ENCODE measurements at places on chromosomes 3 and 15.

GRCh38 chr3:25589783-25590258 lies 74.9 kb downstream of the TOP2B start:
- no peak for DNase-seq

GRCh38 chr15:31248263-31248662 lies 78.4 kb upstream of the KLF13 start:
- no peak for DNase-seq

GRCh38 chr3:188697127-188697526 lies 474.6 kb upstream of the TPRG1 start:
- no peak for DNase-seq

- DNase-seq = no peak
Observed at GRCh38 chr3:11339541-11339940, 67.3 kb downstream of the ATG7 start.

DNA sequence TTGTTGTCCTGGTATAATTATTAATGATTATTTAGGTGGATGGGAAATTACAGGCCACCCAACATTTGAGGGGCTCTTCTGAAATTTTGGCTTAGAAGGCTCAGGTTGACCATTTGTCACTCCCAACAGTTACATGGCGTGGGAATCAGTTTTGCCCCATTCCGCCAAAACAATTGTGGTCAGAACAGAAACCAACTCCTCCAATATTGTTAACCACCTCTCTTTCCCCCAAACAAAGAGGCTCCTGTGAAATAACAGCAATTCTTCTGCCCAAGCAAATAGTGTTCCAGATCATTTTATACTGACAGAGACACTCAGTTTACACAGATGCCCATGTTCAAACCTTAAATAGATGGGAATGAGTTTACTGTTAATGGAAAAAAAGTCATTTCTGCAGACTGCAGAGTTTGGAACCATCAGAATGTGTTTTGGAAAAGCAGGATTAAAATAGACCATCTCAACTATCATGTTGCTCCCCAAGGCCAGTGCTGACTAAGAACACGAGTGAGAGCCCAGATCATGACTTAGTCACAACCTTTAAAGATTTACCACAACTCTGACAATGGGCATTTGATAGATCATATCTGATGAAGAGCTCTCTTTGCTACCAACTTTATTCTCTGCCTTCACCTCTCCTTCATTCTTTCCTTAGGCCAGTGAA lies 102.1 kb downstream of the DUT start:
- peak; percentile 4 for DNase-seq
